ENCODE measurements at places on chromosomes 1 and 21. TPM values are rescaled to one million over a fixed set of nuclear protein-coding genes. Genes with fewer than 3 reads are reported as not detected.
A peak's percentile ranks its signal among the peaks of the same experiment; 100 is the strongest.

BLACAT1 gene
- 0.19 TPM for total RNA-seq

- no peaks in the 10 kb centered on the region for H3K27me3 ChIP-seq
- peak within 1 kb of the TSS; percentile 67 for H3K4me3 ChIP-seq
- no peak for DNase-seq
- peak within 1 kb of the TSS; percentile 81 for H3K27ac ChIP-seq
These were observed at the start of gene MACF1 for GRCh38 chr1:39204441-39205081. TSS of gene MACF1 (plus strand) at chr1:39204695. CDS start at chr1:39205023, 328 bp downstream.

- H3K27ac ChIP-seq: no peak overlapping the region
- DNase-seq: no peak
- peaks cover 20% of the 10 kb centered on the region for H3K4me1 ChIP-seq
- peaks cover 13% of the 10 kb centered on the region for H3K27me3 ChIP-seq
- no peaks in the 10 kb centered on the region for H3K36me3 ChIP-seq
These were observed 3.0 kb downstream of the TTC39A start for GRCh38 chr1:51327386-51327785.

DNA sequence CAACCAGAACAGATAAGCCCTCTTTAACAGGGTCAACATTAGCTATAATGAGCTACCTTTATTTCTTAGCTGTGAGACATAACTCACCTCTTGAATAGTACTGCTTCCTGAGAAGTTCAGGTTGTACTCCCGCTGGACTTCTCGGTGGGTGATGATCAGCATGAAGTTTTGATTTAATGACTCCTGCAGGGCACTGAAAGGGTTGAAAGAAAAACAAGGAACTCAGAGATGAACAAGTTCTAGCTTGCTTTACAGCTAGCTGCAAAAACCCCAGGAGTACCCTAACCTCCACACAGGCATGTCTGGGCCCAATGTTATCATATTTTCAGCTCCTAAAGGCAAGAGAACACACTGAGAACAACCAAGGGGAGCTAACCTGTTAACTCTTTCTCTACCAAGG, 254.4 kb downstream of the FAF1 start:
- no peak overlapping the region for H3K4me3 ChIP-seq
- H3K36me3 ChIP-seq: no peaks in the 10 kb centered on the region
- H3K4me1 ChIP-seq: peaks cover 8% of the 10 kb centered on the region
- H3K27me3 ChIP-seq: no peaks in the 10 kb centered on the region

DNA sequence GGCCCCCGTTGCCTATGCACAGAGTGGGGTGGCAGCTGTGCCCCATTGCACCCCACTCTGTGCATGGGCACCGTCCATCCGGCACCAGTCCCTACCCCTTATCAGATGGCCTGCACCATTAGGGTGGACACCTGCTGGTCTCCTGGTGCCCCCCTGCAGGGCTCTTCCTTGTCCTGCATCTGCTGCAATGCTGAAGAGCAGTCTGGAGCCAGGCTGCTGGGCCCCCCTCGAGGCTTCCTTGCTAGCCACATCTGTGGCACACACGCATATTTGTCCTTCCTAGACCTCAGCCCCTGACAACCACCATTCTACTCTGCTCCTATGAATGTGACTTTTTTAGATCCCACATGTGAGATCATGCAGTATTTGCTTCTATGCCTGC, 56.4 kb downstream of the COL18A1 start:
- peak; percentile 49 for DNase-seq
- H3K27ac ChIP-seq: no peak overlapping the region
- peaks cover 3% of the 10 kb centered on the region for H3K4me1 ChIP-seq
- no peaks in the 10 kb centered on the region for H3K27me3 ChIP-seq
- H3K4me3 ChIP-seq: no peak overlapping the region

- peak overlapping the region; percentile 95 for H3K27ac ChIP-seq
- no peak for DNase-seq
- H3K4me1 ChIP-seq: peaks cover 68% of the 10 kb centered on the region
- H3K27me3 ChIP-seq: no peaks in the 10 kb centered on the region
- H3K4me3 ChIP-seq: peak overlapping the region; percentile 87
These were observed 1.7 kb downstream of the SOAT1 start for GRCh38 chr1:179295164-179295755.

- DNase-seq: no peak
- no peaks in the 10 kb centered on the region for H3K36me3 ChIP-seq
- peaks cover 11% of the 10 kb centered on the region for H3K27me3 ChIP-seq
- no peak overlapping the region for H3K4me3 ChIP-seq
- H3K4me1 ChIP-seq: peaks cover 2% of the 10 kb centered on the region
These were observed 5.0 kb upstream of the RNF19B start for GRCh38 chr1:32969566-32969965.

DNA sequence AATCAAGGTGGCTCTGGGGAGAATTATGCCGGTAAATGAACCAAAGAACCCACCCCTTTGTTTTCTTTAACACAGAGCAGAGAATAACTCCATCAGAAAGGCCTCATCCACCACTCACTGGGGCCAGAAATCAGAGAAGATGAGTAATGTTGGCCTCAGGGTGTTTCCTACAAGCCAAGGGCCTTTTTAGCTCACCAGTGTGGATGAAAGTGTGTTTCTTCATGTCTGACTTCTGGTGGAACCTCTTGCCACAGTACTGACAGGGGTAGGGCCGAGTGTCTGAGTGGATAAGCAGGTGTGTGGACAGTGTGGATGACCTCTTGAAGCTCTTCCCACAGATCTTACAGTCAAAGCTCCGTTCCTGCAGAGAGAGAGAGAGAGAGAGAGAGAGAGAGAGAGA, 8.3 kb downstream of the GFI1 start:
- H3K4me1 ChIP-seq: peaks cover 33% of the 10 kb centered on the region
- no peak for DNase-seq
- no peak overlapping the region for H3K4me3 ChIP-seq
- peaks cover 39% of the 10 kb centered on the region for H3K27me3 ChIP-seq

GRCh38 chr1:26768755-26769154, 19.0 kb upstream of the PIGV start:
- peaks cover 23% of the 10 kb centered on the region for H3K4me1 ChIP-seq
- peak overlapping the region; percentile 20 for H3K27ac ChIP-seq
- no peak for DNase-seq
- no peaks in the 10 kb centered on the region for H3K27me3 ChIP-seq
- H3K36me3 ChIP-seq: peaks cover 100% of the 10 kb centered on the region
- H3K4me3 ChIP-seq: no peak overlapping the region

LENEP gene
- not detected for total RNA-seq

SPRR5 gene
- total RNA-seq: not detected

Data from spleen (tissue), 13 donors.